ENCODE measurements at places on chromosomes 6 and 20. TPM values are rescaled to one million over a fixed set of nuclear protein-coding genes. Genes with fewer than 3 reads are reported as not detected.
A peak's percentile ranks its signal among the peaks of the same experiment; 100 is the strongest.

GRCh38 chr6:106099235-106099537 is 13.1 kb downstream of the PRDM1 start:
- peaks cover 13% of the 10 kb centered on the region for H3K4me1 ChIP-seq
- H3K27ac ChIP-seq, result no peak overlapping the region
- DNase-seq, result no peak
- H3K36me3 ChIP-seq, result no peaks in the 10 kb centered on the region
- no peak overlapping the region for H3K4me3 ChIP-seq

GRCh38 chr6:35158520-35158919 is 17.4 kb upstream of the TCP11 start:
- H3K4me1 ChIP-seq, result peaks cover 8% of the 10 kb centered on the region
- H3K36me3 ChIP-seq, result no peaks in the 10 kb centered on the region
- no peaks in the 10 kb centered on the region for H3K27me3 ChIP-seq
- H3K4me3 ChIP-seq, result no peak overlapping the region
- DNase-seq, result no peak

The CNKSR3 gene
- 9.3 TPM for total RNA-seq

DNA sequence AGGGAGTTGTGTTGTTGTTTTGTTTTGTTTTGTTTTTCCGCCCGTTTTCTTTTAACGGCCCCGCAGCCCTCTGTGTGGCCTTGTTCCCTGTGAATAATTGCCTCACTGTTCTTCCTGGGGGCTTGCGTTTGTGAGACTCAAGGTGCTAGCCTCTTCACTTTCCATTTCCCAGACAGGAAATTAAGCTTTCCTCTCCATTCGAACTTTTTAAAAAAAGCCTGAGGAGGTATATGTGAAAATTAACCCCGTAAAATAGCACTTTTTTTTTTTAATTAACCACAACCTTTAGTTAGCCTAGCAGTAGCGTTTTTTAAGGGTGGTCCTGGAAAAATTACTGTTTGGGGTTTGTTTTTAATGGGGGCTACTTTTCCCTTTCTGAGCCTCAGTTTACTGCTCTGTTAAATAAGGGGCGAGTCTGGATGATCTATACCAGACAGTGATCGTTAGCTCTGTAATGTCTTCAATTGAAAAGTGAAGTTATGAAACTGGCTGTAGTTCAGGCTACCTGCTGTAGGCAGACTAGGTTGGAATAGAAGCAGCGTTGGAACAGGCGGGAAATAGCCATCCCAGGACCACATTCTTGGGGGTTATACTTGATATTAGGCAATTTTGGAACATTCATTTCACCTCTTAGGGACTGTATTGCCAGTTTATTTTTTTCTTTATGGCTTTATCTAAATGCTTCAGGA is 1.7 kb downstream of the STX16 start:
- H3K4me1 ChIP-seq, result peaks cover 54% of the 10 kb centered on the region
- DNase-seq, result no peak
- no peaks in the 10 kb centered on the region for H3K27me3 ChIP-seq
- H3K27ac ChIP-seq, result peak overlapping the region; percentile 95

Data from body of pancreas (tissue), 4 donors.